ENCODE measurements at places on chromosomes 11 and 22.

DNA sequence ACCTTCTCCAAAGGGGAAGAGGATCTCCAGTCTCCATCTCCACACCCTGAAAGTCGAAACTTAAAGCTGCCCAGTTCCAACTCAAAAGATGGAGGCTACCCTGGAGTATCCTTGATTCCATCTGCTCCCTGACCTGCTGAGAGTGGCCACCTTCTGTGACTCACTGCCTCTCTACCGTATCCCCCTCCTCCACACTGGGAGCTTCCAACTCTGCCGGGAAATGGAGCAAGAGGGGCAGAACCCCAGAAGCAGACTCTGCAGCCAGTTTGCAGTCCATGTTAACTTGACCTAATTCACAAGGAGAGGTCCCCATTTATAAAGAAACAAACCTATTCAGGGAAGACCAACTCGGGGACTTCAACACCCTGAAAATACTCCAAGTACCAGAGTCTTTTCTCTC lies 22.0 kb upstream of the IRAG1 start:
- no peak for DNase-seq

GRCh38 chr11:62119569-62119968 lies 4.2 kb upstream of the INCENP start:
- DNase-seq: no peak

DNA sequence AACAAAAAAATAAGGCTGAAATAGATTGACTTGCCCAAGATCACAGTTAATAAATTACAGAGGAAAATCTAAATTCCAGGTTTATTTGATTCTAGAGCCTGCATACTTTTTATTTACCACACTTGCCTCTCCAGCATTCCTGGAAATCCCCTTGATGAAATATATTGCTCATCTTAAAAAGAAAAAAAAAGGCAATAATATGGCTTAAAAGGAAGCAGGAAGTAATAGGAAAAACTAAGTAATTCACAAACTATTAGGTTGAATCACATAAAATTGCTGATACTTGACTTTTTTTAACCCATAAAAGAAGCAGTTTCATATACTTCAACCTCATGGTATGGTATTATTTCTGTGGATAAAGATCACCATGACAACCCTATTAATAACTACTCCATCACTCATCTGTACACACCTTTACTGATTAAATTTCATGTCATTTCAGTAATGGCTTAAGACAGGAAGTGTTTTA lies 52.9 kb downstream of the COPB1 start:
- no peak for DNase-seq

GRCh38 chr11:124670732-124671131 lies 2.8 kb downstream of the SIAE start:
- peak; percentile 22 for DNase-seq

Data from erythroblast (primary cell).